CD4-positive, alpha-beta T cell treated with Interleukin-1 beta for 1 hour (primary cell): ENCODE measurements at places on chromosomes 1 and 21.

DNA sequence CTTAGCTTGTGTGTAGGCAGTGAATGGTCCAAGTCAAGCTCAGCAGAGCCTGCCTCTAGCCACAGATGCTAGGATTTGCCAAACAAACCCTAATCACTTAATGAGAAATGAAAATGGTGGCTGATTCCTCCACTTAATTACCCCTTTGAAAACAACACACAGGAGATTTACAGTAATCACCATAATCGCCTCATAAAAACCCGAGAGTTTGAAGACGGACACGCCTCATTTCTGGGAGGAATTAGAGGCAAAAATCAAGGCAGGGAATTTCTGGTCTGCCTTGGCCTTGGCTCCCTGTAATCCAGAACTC lies 16.3 kb upstream of the FOXE3 start:
- DNase-seq, result no peak

GRCh38 chr1:234719454-234720251 lies 109.7 kb upstream of the IRF2BP2 start:
- DNase-seq, result no peak

GRCh38 chr1:185654199-185654951 lies 79.8 kb upstream of the HMCN1 start:
- no peak for DNase-seq

GRCh38 chr1:17168091-17168876 lies 36.6 kb upstream of the PADI1 start:
- no peak for DNase-seq

GRCh38 chr1:164937291-164937690 lies 378.3 kb downstream of the PBX1 start:
- DNase-seq, result no peak

- no peak for DNase-seq
These were observed 110.4 kb upstream of the MAGI3 start for GRCh38 chr1:113279776-113280391.

GRCh38 chr1:26072305-26072704 lies 4.9 kb upstream of the TRIM63 start:
- no peak for DNase-seq

DNA sequence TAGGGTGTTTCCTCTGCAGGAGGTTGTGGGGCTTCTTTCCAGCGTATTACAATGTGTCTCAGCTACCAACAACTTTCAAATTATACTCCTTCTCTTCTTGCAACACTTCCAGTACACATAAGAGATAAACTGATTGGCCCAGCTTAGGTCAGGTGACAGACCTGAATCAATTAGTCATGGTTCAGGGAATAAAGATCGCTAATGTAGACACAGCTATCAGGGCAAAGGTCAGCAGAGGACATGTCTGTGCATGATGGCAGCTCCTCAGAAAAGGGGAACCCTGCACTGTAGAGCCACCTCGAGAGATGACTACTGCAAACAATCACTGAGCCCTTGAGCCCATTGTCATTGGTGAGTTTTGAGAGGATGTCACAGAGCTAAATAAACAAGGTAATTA lies 36.8 kb upstream of the PKN2 start:
- no peak for DNase-seq

DNA sequence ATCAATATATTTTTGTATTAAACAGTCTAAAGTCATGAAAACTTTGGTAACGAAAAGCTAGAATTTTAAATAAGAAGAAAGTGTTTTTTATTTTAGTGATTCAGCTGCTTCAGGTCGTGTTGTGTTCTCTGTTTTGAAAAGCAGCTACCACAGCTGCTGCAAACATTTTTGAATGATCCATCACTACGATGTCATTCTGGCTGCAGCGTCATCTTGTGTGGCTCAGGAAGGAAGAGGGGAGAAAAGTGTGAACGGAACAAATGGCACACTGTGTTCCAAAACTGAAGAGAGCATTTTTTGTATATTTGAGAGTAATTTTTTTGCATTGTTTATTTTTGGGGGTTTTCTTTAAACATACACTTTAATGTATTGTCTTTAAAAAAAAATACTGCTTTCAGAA lies 323.0 kb upstream of the ADGRL2 start:
- no peak for DNase-seq

DNA sequence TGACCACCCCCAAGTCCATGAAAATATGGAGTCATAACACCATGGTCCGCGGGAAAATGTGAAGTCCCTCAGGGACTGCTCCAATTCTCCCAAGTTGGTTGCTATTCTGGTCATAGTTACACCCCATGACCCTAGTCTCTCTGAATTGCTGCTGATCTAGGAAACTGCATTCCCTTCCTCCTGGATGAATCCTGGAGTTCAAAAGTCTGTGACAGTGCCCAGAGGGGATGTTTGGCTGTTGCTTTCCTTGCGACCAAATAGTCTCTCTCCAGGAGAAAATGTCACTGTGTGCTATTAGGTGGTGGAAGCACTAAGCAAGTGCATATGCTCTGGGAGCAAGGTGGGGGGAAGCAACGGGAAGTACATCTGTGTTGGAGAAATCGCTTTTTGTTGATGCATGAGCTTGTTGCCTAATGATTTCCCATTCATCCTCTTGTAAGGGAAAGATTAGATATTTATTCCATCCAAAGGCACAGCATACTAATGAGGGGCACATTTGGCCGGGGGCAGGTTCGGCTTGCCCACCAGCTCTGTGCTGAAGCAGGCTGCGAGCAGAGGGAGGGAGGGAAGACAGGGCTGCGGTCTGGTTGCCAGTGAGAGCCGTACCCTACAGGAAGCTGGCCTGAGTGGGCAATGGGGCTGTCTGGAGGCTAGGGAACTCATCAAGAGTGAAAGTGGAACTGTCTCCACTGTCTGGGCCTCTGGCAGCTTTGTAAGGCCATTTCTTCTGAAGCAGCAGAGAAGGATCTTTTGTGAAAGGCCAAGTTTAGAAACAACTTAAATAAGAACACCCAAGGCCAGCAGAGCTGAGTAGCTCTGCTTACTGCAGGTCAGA lies 27.2 kb downstream of the SYT6 start:
- DNase-seq, result no peak

DNA sequence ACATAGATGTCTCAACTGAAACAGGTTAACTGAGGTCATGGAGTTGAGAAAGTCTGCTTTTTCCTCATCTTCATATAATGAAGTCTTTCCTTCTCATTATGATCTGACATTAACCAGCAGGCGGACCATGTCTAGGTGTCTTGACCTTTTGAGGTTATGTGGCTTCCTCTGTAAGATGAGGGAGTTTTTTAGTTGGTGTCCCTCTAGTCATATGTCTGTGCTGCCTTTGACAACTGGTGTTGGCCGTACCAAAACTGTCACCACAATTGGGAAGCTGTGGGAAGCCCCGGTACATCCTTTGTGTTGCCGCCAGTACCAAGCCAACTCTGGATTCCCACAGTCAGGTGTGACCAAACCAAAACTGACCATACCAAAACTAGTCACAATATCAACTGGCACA lies 105.1 kb downstream of the PBX1 start:
- DNase-seq, result no peak

DNA sequence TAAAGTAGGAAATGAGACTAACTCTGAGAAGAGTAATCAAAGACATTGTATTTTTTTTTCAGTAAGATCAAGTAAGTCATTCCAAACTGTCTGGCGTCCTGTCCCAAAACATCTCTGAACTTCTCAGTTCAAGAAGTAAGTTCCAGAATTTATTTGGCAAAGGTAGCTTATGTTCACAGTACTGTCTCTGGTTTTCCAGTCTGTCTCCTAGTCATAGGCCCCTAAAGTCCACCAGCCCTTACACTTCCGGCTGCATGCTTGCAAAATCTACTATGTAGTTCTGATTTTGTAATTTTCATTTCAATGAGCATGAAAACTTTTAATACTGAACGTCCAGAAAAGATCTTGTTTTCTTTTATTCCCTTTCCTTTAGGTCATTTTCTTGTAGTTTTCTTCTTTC lies 61.4 kb upstream of the S1PR1 start:
- no peak for DNase-seq

- DNase-seq, result no peak
These were observed 1577.9 kb downstream of the PLA2G4A start for GRCh38 chr1:188406636-188407035.

GRCh38 chr1:204283711-204284651 lies 70.2 kb upstream of the GOLT1A start:
- no peak for DNase-seq

GRCh38 chr1:68142036-68142435 lies 90.3 kb downstream of the WLS start:
- DNase-seq, result no peak

GRCh38 chr1:8599646-8600212 lies 217.7 kb downstream of the RERE start:
- no peak for DNase-seq

- DNase-seq, result no peak
These were observed 40.3 kb upstream of the COL18A1 start for GRCh38 chr21:45364468-45365185.

DNA sequence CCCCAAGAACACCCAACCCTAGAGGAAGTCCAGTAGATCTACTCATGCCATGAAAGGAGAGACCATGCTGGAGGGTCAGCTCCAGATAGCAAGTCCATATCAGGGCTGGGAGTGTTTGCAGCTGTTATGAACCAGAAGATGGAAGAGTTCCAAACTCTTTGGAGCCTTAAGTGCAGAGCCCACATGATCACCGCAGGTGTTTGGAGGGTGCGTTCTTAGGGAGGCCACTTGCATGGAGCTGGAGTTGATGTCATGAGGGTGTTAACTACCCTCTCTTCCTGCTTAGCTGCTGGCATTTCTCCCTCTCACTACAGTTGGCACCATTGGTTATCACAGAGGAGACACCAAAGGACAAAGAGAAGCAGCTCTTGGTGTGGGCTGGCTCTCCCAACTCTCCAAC lies 616.9 kb downstream of the AJAP1 start:
- no peak for DNase-seq

DNA sequence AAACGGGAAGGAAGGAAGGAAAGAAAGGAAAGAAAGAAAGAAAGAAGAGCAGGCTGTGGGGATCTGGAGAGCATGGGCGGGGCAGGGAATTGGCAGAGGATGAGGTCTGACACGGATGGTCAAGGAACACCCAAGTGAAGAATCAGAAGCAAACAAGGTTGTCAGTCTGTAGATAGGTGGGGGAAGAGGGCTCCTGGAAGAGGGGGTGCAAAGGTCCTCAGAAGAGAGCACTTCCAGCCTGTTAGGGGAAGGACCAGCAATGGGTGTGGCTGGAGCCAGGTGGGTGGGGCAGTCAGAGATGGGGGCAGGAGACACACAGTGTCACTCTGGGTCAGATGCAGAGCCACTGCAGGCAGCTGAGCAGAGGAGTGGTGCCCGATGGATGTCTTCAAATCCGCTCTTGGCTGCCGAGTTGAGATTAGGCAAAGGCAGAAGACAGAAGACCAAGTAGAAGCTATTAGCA lies 11.0 kb upstream of the PLA2G2C start:
- DNase-seq, result no peak

GRCh38 chr1:232456714-232457113 lies 173.2 kb downstream of the SIPA1L2 start:
- no peak for DNase-seq

- no peak for DNase-seq
These were observed 94.3 kb upstream of the GALNT2 start for GRCh38 chr1:229972600-229973296.

DNA sequence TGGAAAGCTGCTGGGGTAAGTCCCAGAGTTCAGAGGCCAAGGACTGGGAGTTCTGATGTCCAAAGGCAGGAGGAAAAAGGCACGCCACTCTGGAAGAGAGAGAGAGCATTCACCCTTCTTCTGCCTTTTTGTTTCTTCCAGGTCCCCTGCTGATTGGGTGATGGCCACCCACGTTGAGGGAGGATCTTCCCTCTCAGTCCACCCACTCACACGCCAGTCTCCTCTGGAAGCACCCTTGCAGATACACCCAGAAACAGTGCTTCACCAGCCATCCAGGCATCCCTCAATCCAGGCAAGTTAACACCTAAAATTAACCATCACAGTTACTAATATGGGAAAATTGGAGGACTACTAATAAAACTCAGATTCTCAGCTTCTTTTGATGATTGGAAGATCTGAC lies 66.1 kb upstream of the PARP1 start:
- DNase-seq, result no peak

- DNase-seq, result no peak
These were observed 5.9 kb upstream of the LHX9 start for GRCh38 chr1:197911111-197911856.

- no peak for DNase-seq
These were observed 5.2 kb upstream of the PLA2G2D start for GRCh38 chr1:20124456-20125057.

DNA sequence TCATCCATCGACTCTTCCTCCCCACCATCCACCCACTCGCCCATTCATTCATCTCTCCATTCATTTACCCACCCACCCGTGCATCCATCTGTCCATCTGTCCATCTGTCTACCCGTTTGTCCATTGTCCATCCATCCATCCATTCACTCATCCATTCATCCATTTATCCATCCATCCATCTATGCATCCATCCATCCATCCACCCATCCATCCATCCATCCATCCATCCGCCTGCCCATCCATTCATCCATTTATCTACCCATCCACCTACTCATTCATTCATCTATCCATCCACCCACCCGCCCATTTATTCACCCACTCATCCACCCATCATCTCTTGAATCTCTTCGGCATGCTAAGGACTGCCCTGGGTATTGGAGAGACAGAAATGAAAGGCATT lies 18.5 kb downstream of the ARHGEF10L start:
- no peak for DNase-seq

DNA sequence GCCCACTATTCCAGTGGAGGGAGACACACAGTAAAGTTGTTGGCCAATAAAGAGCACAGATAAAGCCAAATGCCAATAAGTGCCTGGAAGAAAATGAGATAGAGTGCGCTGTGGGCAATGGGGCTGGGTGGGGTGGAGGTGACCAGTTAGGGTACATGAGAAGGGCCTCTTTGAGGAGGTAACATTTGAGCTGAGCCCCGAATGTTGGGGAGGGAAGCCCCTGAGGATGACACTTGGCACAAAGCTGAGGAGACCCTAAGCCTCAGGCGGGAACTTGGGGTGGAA lies 979 bp downstream of the S100A9 start:
- DNase-seq, result no peak

DNA sequence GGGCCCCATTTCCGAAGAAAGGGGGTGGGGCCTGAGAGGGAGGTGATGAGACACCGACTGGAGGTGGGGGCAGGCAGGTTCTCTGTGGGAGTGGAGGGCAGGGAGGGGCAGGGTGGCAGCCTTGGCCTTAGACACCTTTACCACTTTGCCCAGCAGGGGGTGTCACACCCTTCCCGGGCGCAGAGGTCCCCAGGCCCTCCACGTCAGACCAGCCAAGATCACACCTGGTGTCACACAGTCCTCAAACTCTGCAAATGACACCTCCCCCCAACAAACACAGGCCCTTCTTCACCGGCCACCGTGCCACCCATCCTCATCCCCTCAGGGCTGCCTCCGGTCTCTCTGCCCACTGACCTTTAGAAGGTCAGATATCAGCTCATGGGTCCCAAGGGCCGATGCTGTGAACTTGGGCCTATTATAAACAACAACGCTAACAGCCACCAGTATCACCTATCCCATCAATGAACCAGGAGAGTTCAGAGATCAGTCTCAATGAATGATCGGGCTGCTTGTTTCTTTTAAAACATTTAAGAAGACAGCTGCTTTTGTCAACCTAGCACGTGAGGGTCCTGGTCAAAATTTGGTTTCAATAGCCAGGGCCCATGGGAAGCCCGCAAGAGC lies 103.9 kb downstream of the CASZ1 start:
- peak; percentile 78 for DNase-seq
